EL (cell line): ENCODE measurements at places on chromosomes 2 and 18.

DNA sequence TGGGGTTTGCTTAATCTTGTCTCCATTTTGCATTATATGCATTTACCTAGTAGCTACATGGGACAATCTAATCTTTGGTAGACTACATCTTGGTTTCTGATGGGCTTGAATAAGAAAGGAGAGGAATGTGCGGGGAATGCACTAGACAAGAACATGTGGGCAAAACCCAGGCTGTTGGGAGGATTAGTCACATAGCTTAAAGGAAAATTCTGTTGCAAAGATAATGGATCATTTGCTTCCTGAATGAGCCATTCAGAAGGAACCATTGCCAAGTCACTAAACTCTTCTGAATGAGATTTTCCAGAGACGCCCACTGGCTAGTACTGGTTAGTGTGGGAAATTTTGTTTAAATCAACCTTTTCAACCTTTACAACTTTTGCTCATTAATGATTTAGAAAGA lies 84.8 kb downstream of the OSBPL6 start:
- DNase-seq, result peak; percentile 92

- DNase-seq, result no peak
These were observed 213.0 kb upstream of the RAB6C start for GRCh38 chr2:129766374-129766993.

- DNase-seq, result no peak
These were observed 103.7 kb upstream of the UGP2 start for GRCh38 chr2:63738019-63738418.

DNA sequence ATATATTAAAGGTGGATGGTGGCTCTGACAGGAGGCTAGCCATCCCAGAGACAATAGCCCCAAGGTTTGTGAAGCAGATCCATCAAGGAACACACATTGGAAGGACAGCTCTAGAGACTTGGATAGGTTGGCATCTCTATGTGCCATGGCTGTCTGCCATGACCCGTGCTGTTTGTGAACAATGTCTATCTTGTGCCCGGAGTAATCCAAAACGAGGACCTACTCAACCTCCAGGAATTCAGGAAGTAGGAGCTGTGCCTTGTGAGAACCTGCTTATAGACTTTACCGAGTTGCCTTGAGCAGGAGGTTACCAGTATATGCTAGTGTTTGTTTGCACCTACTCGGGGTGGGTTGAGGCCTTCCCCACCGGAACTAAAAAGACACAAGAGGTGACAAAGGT lies 43.1 kb upstream of the SELENOI start:
- DNase-seq, result peak; percentile 17

GRCh38 chr2:31729442-31730092 lies 148.8 kb upstream of the SRD5A2 start:
- peak; percentile 46 for DNase-seq

DNA sequence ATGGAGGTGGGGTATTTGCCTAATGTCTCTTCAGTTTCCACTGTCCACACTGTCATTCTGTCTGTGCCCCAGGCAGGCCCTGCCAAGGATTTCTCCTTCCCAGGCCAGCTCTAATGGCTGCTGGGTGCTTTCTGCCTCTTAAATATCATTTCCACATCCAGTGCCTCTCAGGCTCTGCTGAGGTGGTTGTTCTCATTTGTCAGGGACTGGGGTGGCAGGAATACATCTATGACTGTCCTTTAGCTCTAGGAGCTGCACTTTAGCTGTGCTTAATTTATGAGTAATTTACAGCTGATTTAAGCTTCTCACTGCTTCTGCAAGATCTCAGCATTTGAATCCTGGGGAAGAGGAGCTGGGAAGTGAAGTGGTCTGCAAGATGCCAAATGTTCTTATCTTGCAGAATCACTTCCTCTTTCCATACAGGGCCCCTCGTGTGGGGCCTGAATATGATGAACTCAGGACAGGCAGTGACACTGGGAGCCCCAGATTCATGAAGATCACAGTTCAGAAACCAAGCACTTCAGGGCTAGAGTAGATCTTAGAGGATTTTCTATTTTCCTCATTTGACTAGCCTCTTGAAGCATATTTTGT lies 150.2 kb downstream of the FSHR start:
- DNase-seq, result no peak

DNA sequence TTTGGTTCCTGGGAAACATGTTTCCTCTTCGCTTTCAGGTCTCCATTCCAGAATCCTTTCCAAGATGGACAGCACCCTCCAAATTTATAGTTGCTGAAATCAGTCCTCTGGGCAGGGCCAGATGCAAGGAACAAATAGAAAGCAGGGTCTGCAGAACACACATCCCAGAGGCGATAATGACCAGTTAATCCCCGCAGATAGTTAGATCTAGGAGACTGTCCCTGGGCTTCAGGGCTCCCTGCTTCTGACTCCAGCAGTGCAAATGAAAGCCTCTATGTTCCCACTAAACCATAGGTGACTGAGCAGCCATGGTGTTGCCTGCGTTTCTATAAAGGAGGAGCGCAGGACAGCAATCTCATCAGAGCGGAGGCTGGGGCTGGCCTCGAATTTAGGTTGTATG lies 38.7 kb downstream of the SRSF7 start:
- no peak for DNase-seq

DNA sequence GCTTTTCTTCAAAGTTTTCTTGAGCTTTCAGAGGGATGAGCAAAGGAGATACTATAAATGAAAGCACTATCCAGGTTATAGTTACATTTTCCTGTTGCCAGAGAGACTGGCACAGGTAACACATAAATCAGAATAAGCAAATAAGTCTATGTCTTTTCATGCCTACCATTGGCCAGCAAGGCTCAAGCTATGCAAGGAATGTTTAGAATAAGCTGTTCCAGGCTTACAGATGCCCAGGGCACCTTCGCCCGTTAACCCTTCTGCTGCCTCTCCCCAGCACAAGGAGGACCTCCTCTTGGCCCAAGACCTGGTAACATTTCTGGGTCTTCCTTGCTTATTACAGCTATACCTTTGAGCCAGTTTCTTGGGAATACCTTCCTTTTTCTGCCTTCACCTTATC lies 233.7 kb upstream of the MEIS1 start:
- no peak for DNase-seq

- no peak for DNase-seq
These were observed 58.8 kb upstream of the SIX2 start for GRCh38 chr2:45067859-45068570.

DNA sequence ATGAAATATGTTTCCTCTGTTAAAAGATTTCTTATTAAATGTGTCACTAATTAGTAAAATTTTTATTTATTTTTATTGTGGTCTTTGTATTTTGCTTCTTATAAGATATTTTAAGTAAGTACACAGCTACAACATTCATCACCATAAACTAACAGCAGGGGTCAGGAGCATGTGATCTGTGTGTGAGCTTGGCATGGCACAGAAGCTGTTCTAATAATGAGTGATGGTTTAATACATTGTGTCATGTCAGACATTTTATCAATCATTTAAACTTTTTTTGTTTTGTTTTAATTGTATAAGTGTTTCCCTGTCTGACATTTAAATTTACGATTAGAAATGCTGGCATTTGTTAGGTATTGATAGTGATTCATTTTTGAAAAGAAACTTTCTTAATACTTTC lies 585.4 kb downstream of the DSC3 start:
- DNase-seq, result no peak

- no peak for DNase-seq
These were observed 102.9 kb downstream of the GATA6 start for GRCh38 chr18:22272242-22272641.

- no peak for DNase-seq
These were observed 254.6 kb upstream of the ATP5MC3 start for GRCh38 chr2:175436076-175436475.

- no peak for DNase-seq
These were observed 84.5 kb downstream of the INHBB start for GRCh38 chr2:120430501-120430830.

DNA sequence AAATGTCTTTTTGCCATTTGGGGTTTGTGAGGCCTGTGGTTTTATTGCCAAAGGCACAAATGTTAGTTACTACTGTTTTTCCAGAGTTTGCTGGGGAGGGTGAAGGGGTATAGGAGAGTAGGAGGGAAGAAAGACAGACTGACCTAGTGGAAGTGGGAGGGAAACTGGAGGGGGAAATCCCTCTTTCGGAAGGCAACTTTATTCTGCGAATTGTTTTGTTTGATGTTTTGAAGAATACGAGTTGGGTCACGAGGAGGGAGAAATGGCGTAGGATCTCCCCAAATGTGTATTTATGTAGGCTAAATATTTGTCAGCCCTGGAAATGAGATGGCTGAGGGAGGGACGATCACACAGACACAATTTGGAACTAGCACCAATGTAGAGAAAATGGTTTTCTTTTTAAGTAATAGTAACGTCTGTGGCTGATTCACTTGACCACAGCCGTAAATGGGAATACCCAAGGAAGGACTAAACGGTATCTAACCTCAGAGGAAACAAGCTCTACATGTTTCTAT lies 172.3 kb downstream of the ICOS start:
- no peak for DNase-seq

GRCh38 chr2:45973426-45973825 lies 322.0 kb downstream of the PRKCE start:
- DNase-seq, result no peak

DNA sequence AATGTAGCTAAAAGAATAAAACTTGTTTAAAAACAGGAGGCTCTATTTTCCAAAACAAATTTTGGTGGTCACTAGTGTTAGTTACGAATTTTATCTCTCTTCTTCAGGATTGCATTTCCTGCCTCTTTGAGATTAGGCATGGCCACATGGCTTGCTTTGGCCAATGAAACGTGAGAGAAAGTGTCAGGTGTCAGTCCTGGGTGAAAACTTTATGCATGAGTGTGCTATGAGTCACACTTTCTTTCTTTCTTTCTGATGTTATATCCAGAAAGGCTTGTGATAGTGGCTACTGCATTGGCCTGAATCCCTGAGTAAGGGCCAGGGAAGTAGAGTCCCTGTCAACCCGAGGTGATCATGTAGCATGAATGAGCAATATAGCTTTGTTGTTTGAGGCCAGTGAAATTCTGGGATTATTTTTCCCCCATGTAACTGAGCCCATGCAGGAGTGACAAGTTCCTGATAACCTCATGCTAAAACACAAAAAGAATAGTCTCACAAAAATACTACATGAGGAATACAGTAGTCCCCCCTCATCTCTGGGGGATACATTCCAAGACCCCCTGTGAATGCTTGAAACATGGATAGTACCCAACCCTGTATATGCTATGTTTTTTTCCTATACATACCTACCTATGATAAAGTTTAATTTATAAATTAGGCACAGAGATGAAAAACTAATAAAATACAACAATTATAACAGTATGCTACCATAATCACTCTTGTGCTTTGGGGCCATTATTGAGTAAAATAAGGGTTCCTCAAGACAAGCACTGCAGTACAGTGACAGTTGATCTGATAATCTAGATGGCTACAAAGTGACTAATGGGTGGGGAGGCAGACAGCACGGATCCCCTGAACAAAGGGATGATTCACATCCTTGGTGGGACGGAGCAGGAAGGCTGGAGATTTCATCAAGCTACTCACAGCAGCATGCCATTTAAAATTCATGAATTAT lies 109.5 kb downstream of the CDC42EP3 start:
- DNase-seq, result peak; percentile 94

DNA sequence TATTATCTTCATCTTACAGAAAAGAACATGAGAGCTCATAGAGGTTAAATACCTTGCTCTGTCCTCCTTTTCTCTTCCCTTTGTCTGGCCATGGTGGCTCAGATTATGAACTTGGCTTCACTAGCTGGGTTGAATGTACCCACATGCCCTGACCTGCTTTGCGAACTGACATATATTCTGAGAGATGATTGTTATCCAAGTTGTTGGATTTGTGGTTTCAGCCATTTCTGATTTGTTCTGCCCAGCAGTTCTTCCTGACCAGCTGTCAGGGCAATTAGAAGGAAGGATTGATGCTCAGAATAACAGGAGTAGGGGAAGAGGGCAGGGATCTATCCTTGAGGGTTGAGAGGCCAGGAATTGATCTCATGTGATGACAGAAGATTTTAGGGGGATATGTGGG lies 236.8 kb upstream of the FAM98A start:
- no peak for DNase-seq

- DNase-seq, result no peak
These were observed 3.8 kb upstream of the ANKRD53 start for GRCh38 chr2:70974592-70974991.

- no peak for DNase-seq
These were observed 26.3 kb downstream of the CTLA4 start for GRCh38 chr2:203893840-203894239.
